ENCODE measurements at places on chromosomes 6 and 20.

DNA sequence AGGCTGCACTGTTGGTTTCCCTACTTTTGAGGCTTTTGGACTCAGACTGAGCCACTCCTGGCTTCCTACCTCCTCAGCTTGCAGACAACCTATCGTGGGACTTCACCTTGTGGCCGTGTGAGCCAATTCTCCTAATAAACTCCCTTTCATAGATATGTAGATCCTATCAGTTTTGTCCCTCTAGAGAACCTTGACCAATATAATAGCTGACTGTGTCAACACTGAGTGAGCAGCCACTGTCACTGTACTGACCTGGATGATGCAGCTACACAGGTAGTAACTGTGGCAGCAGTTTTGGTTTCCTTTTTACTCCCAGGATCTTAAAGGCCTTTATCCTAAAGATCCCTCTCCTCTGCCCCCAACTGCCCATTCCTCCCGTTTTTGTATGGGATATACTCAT is 70.2 kb downstream of the SLC22A3 start:
- DNase-seq = no peak

DNA sequence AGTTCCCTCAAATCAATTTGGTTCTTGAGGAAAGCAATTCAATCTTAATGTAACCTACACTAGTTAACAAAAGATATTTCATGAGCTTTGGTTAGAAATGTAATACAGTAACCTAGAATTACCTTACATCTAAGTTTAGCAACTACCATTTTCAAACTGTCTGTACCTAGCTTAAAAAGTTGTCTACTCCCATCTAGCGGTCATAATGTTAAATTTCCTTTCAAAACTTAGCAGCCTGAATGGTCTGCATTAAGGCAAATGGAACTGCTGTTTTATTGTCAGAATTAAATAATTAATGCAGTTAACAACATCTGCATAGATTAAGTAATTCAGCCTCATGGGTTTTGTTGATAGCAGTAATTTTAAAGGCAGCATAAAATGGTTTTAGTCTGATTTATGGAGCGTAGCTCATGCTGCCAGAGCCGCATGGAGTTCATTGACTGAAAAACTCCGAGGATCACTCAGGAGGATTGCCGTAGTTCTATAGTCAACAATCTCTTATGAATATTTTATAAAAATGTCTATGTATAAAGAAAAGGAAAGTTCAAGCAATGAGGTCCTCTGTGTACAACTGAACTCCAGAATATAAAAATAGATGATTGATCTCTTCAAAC is 485.4 kb upstream of the MANEA start:
- DNase-seq = no peak

DNA sequence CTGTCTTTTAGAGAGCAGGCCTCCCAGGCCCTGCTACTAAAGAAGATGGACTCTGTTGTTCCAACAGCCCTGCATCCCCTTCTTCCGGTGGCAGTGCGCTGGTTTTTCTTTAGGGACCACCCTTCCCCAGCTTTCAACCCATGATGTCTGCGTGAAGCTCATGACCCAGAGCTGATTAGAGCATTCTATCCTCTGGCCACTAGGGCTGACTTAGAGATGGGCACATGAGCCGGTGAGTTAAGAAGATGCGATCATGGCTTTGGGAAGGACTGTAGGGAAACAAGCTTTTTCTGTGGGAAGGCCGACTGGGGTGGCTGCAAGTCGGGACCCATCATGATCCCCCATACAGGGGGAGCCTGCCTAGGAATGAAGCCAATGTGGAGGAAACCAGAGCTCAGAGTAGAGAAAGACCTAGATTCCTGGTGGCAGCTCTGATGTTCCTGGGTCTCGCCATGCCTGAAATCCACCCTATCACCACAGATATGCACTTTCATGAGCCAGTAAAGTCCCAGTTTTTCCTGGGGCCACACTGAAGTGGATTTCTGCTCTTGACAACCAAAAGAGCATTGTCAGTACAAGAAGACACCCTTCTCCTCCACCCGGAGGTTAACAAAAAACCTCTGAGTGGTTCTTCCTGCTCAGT is 29.1 kb upstream of the STX16 start:
- DNase-seq = no peak

DNA sequence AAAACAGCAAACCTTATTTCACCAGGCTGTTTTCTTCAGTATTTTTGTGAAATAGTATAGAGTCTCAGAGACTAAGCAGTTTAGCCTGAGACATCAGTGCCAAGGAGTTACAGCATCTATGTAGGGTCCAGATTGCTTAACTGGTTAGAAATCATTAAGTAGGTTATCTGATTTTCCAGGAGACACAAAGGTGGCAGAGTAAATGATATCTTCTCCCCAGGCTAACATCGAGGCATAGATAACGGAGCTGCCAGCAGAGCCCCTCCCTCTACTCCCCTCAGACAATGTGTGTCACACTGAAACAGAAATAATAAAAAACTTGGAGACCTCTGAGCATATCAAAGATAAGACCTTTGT is 473.0 kb upstream of the CITED2 start:
- DNase-seq = no peak

- DNase-seq = no peak
Observed at GRCh38 chr6:135195041-135195440, 13.9 kb downstream of the MYB start.

- DNase-seq = no peak
Observed at GRCh38 chr6:143607974-143608373, 69.8 kb upstream of the PHACTR2 start.

DNA sequence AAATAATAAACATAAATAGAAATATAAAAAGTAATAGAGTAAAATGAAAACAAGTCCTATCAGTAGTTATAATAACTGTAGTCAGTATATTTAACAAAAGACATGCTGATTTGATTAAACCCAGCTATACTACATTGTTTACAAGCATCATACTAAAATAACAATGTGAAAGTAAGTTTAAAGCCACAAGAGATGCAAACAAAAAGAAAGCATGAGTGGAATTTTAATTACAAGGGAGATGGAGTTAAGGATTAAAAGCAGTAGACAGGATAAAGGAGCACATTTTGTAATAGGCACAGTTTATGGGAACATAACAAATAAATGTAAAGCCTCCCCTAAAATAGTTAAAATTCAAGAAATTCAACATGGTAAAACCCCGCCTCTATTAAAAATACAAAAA is 41.5 kb downstream of the SENP6 start:
- DNase-seq = no peak

DNA sequence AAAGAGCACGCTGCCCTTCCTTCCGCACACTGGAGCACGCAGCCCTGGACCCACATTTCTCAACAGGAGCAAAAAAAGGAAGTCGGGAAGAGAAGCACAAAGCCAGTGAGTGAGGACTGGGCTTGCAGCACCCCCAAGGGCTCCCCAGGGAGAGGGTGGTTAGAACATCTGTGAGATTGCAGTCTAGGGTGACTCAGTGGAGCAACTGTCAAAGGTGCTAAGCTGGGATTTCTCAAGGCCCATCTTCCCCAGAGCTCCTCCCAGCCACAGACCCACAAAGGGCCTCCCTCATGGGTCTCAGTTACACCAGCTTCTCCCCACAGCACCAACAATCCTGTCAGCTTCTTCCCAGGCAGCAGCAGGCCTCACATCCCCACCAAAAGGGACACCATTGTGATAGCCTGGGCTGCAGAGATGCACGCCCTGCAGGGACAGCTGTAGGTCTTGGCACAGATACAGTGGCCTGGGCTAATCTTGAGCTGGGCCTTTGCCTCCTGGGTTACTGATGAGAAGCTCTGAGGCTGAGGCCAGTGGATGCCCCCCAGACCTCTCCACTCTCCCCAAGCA is 39.6 kb upstream of the CD93 start:
- DNase-seq = peak; percentile 76

- DNase-seq = no peak
Observed at GRCh38 chr6:143332153-143332845, 118.2 kb downstream of the ADAT2 start.
